ENCODE measurements at places on chromosomes 2 and 18.

- DNase-seq = no peak
These were observed 21.7 kb upstream of the NRP2 start for GRCh38 chr2:205660521-205661124.

- DNase-seq = peak; percentile 58
These were observed 289.8 kb downstream of the ALPK2 start for GRCh38 chr18:58338961-58339592.

- DNase-seq = no peak
These were observed 27.8 kb upstream of the RNF125 start for GRCh38 chr18:31990823-31991222.

GRCh38 chr18:31070206-31070605, 27.7 kb upstream of the DSC3 start:
- DNase-seq = no peak

DNA sequence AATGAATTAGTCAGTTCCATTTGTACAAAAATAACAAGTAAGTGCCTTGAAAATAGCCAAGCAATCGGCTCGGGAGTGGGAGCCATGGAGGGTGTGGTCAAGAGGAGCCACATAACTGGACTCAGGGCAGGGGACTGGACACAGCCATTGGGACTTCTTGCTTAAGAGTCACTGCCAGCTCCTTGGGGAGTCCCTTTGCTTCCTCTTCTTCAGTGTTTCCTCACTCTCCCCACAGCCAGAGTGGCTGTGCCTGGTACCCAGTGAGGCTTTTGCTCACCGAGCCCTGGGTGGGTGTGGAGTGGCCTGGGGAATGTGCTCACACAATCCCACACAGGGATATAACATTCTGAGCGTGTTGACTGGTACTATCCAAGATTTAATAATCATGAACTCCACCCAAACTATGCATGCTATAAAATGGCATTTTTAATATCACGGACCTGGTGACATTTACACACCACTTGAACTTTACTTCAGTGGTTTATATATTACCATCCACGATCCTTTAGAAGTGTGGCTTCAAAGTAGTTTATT, 94.6 kb downstream of the PTGR3 start:
- DNase-seq = no peak
